ENCODE measurements at places on chromosomes 16 and 17.

GRCh38 chr17:32150358-32150757 lies 8.1 kb downstream of the RHOT1 start:
- no peak for DNase-seq

DNA sequence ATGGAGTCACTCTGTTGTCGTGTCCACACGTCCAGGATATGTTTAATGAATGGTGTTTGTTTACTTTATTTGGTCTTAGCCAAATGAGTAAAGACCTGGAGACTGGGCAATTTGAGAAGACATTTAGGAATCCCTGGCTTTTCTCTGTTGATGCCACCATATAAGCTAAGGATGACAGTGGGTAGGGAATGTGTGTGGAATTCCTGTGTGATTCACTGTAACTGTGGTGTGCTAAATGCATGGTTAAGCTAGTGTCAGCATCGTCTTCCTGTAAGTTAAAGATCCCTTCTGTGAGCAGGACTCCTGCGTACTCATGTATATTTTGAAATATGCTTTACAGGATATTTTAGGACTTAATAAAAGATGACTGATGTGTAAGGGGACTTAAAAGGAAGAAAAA lies 26.4 kb downstream of the GOSR1 start:
- DNase-seq: no peak

DNA sequence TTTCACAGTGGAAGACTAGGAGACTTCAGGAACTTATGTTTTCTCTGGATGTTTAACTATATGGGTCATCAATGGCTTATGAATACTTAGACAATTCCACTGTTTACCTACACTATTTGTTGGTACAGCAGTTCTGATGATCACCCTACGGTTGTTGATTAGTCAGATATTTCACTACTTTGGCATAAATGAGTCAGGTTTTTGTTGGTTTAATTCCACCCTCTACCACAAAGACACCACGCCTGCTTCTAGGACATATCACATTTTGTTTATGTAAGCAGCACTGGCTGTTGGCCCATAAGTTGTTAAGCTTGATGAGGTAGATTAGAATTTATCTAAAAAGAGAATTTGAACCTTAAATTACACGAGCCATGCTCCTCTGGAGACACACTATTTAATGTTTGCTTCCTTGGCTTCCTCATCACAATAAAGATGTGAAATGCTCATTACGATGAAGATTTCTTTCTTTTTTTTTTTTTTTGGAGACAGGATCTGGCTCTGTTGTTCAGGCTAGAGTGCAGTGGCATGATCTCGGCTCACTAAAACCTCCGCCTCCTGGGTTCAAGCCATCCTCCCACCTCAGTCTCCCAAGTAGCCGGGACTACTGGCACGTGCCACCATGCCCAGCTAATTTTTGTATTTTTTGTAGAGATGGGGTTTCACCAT lies 4.3 kb downstream of the GDE1 start:
- no peak for DNase-seq

GRCh38 chr17:40104594-40105486 lies 4.5 kb upstream of the NR1D1 start:
- DNase-seq: no peak

DNA sequence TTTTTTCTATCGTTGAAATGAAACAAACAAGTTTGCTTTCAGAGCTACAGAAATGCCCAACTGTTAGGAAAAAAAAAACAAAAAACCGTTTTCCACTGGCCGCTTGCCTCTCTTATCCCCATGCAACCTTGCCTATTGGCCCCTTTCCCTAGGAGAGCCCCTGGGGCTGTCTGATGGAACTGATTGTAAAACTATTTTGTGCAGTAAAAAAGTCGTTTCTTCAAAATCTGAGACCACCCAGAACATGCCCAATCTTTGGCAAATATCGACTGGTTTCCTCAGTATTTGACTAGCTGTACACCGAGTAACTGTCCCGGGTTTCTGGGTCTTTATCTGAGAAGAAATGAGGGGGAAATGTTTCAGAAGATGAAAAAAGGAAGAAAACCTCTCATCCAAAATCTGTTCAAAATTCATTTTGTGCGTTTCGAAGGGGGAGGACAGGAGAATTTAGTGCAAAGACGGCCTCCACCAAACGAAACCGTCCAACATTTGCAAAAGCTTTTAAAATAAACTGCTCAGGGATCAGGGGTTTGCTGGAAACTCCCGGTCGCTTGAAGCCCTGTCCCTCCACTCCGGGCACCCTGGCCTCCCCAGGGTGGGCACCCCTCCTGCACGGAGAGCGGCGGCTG lies 1.1 kb upstream of the GNAO1 start:
- no peak for DNase-seq

GRCh38 chr17:37146086-37147064 lies 197.6 kb downstream of the AATF start:
- no peak for DNase-seq

GRCh38 chr16:75014318-75014717 lies 15.5 kb downstream of the ZNRF1 start:
- DNase-seq: no peak

- DNase-seq: no peak
These were observed 169.8 kb downstream of the PITPNC1 start for GRCh38 chr17:67546578-67547527.

DNA sequence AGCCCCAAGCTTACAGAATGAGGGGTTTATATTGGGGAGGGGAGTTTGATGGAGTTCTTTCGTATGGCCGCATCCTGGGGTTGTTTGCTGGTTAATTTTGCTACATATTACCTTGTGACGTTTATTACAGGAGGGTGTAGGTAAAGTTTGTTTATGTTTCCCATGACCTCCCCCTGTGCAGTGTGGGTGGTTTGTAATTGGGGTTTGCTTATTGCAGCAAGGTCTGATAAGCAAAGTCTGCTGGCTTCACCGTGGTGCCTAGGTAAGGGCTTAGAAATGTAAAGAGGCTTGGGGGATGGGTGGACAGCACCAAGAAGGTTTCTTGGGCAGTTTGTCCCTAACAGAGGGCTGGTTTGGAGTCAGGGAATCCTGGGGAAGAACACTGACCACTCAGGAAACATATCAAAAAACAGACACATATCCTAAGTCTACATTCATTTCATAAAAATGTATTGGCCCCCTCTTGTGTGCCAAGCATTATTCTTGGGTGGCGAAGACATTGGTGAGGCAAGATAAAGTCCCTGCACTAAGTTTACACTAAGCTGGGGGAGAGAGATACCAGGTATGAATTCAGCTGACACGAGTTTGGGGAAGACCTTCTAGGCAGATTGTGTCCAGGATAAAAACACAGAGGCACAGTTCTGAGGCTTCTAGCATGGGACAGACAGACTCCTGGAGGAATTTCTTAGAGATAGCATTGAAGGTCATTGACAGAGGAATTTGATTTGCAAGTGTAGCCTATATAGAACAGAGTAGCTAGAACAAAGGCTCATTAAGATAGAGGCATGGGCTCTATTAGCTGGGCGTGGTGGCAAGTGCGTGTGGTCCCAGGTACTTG lies 9.5 kb downstream of the ZNF764 start:
- DNase-seq: no peak

- no peak for DNase-seq
These were observed 44.7 kb downstream of the REXO5 start for GRCh38 chr16:20850981-20851380.

GRCh38 chr16:31127182-31127581 lies 8.3 kb downstream of the PRSS8 start:
- no peak for DNase-seq

DNA sequence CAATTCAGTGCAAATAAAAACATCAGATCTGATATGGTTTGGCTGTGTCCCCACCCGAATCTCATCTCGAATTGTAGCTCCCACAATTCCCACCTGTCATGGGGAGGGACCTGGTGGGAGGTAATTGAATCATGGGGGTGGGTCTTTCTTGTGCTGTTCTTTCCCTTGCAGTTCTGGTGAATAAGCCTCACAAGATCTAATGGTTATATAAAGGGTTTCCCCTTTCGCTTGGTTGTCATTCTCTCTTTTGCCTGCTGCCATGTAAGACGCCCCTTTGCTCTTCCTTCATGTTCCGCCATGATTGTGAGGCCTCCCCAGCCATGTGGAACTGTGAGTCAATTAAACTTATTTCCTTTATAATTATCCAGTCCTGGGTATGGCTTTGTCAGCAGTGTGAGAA lies 68.9 kb upstream of the NFAT5 start:
- DNase-seq: no peak

- DNase-seq: no peak
These were observed 17.5 kb downstream of the OTOP3 start for GRCh38 chr17:74953134-74953687.

GRCh38 chr16:73125850-73126524 lies 78.1 kb upstream of the ZFHX3 start:
- DNase-seq: no peak

DNA sequence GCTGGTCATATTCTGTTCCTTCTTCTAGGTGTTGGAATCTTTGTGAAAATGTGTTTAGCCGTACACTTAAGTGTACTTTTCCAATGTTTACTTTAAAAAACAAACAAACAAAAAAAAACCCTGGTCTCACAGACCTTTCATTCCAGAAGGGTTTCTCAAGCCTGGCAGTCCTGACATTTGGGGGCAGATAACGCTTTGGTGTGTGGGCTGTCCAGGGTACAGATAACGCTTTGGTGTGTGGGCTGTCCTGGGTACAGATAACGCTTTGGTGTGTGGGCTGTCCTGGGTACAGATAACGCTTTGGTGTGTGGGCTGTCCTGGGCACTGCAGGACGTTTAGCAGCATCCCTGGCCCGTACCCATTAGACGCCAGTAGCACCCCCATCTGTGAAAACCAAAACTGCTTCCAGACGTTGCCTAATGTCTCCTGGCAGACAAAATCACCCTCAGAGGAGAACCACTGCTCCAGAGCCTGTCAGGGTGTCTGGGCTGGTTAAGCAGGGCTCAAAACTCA lies 15.2 kb upstream of the FLCN start:
- no peak for DNase-seq

DNA sequence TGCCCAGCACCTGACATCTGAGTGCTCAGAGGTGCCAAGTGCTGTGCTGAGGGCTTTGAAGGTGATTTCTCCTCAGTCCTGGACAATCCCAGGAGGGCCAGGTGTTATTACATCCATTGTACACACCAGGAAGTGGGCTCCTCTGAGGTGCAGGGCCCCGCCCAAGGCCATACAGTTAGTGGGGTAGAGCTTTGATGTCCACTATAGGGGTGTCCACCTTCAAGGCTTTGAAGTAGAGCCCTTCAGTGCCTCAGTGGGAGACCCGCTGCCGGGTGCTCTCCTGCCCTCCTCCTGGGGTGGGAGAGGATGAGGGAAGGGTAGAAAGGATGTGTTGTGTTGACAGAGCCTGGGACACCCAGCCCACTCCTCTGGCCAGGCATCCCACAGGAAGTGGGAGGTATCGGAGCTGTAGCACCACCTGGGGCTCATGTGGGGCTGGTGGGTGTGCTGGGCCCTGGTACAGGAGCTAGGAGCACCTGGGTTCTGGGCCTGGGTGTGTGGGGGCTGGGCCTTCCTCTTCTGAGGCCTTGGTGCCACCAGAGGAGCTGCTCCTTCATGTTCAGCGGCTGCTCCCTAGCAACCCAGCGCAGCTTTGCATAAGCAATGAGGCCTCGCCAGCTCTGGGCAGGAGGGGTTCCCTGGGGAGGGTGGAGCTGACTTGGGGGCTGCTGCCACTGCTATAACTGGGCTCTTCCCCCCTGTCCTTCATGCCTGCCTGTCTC lies 7.4 kb downstream of the LASP1 start:
- peak; percentile 16 for DNase-seq

- no peak for DNase-seq
These were observed 36.7 kb downstream of the AKAP10 start for GRCh38 chr17:19940722-19941464.

DNA sequence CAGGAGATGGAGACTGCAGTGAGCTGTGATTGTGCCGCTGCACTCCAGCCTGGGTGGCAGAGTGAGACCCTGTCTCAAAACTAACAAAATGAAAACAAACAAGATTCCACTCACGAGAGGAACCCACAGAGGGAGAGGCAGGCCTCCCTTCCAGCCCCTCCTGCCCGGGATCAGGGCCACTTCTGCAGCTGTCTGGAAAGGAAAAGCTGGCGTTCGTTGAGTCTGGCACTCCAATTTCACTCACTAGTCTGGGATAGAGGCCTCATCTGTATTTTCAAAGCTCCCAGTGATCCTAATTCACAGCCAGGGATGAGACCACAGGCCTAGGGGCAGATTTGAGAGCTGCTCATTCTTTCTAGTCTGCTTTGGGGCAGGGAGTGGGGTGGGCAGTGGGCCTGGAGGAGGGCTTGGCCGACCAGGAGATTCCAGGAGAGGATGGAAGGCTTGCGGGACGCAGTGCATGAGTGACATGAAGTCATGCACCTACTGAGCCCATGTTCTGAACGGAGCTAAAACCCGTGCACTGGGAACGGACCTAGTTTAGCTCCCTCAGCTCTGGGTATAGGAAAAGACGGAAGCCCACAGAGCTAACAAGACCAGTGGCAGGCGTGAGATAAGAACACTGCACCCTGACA lies 54.0 kb downstream of the COTL1 start:
- DNase-seq: no peak

- DNase-seq: no peak
These were observed 32.3 kb upstream of the TANC2 start for GRCh38 chr17:62933501-62934385.

DNA sequence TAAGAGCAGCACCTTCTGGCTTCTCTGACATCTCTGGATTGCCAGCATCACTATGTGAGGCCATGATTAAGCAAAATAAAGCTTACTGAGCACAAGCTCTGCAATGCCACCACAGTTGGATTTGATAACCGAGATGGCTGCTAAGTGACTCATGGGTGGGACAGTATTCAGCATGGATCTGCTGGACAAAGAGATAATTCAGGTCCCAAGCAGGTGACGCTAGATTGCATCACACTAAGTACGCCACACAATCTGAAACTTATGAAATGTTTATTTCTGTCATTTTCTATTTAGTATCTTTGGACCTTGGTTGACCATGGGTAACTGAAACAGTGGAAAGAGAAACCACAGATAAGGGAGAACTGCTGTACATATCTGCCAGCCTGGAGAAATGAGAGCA lies 27.4 kb downstream of the CDRT15 start:
- no peak for DNase-seq

GRCh38 chr16:60200161-60200560 lies 1466.0 kb upstream of the GOT2 start:
- DNase-seq: no peak

DNA sequence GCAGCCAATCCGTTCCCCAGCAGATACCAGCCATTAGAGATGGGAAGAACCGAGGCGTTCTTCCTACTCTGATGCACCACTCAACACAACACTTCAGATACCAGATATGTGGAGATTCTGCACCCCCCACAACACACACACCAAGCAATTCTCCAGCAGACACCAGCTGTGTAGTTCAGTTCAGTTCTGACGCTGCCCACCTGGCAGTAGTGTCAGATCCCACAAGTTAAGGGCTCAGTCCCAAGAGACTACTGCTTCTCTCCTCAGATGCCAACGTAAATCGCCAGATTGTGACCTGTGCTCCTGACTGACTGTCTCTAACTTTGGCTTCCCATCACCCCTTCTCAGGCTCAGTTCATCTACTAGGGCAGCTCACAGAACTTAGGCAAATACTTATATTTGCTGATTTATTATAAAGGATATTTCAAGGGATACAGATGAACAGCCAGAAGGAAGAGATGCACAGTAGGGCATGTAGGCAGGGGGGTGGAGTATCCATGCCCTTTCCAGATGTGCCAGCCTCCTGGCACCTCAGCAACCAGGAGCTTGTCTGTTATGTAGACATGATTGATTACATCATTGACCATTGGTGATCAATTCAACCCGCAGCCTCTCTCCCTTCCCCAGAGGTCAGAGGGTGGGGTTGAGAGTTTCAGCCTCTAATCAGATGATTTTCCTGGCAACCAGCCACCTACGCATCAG lies 110.6 kb downstream of the PRKCA start:
- no peak for DNase-seq
